ENCODE measurements at places on chromosomes 5 and 9. TPM values are rescaled to one million over a fixed set of nuclear protein-coding genes. Genes with fewer than 3 reads are reported as not detected.

GRCh38 chr9:126342621-126343031 is 16.0 kb downstream of the MVB12B start:
- no peak for DNase-seq

- DNase-seq = no peak
These were observed 172.9 kb downstream of the CFAP90 start for GRCh38 chr5:7678030-7678429.

Gene TYRP1
- total RNA-seq = 50.2 TPM

Gene NFIL3
- total RNA-seq = 19.9 TPM

- DNase-seq = no peak
These were observed 9.7 kb upstream of the MSMP start for GRCh38 chr9:35763803-35764202.
